ENCODE measurements at places on chromosomes 5 and 9. TPM values are rescaled to one million over a fixed set of nuclear protein-coding genes. Genes with fewer than 3 reads are reported as not detected.

- H3K4me3 ChIP-seq: no peak overlapping the region
- H3K27ac ChIP-seq: no peak overlapping the region
- no peak for DNase-seq
- H3K4me1 ChIP-seq: no peaks in the 10 kb centered on the region
Measured at GRCh38 chr5:144304688-144305087, 134.0 kb downstream of the KCTD16 start.

GRCh38 chr9:34520096-34520495 is 2.7 kb downstream of the ENHO start:
- H3K4me3 ChIP-seq: no peak overlapping the region
- no peak overlapping the region for H3K27ac ChIP-seq
- H3K36me3 ChIP-seq: no peaks in the 10 kb centered on the region
- DNase-seq: no peak

DNA sequence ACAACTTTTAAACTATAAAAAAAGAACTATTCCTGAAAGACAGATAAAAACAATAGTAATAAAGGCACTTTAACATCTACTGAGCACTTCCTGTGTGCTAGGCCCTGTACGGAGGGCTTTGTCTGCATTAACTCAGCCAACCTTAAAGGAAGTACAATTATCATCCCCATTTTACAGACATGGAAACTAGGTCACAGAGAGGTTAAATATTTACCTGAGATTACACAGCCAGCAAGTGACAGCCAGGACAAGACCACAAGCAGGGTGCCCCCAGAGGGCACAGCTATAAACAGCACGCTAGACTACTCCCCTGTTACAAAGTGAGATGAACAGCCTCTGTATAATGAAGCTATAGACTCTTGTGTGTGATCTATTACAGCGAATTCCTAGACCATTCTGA is 25.5 kb downstream of the DDX31 start:
- no peaks in the 10 kb centered on the region for H3K27me3 ChIP-seq
- H3K36me3 ChIP-seq: peaks cover 42% of the 10 kb centered on the region
- DNase-seq: no peak

Gene ADRB2
- total RNA-seq: 3.4 TPM

GRCh38 chr9:9919174-9919775 is 693.5 kb downstream of the PTPRD start:
- H3K4me1 ChIP-seq: no peaks in the 10 kb centered on the region
- no peaks in the 10 kb centered on the region for H3K27me3 ChIP-seq
- no peak overlapping the region for H3K4me3 ChIP-seq
- no peak overlapping the region for H3K27ac ChIP-seq
- DNase-seq: no peak

Gene SCGB3A2
- not detected for total RNA-seq

DNA sequence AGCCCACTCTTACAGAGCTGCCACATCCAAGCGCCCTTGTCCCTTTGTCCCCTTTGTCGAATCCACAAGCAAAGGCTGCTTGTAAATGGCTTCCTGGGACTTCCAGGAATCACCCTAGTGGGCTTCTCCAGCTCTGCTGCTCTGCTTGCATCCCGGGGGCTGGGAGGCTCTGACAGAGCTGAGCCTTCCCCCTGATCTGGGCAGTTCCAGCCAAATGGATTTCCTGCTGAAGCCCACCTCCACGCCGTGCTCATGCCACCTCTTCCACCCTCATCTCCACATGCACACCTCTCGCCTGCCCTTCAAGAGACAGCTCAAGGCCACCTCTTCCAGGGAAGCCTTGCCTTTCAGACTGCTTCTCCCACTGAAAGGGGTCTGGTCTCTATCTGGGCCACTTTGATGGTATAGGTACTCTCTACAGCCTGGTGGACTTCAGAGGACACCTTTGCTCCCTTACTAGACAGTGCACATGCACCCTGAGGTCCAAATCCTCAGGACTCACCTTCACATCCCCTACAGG is 106.2 kb downstream of the LHFPL2 start:
- H3K36me3 ChIP-seq: peaks cover 6% of the 10 kb centered on the region
- DNase-seq: no peak
- H3K27me3 ChIP-seq: no peaks in the 10 kb centered on the region
- H3K4me1 ChIP-seq: peaks cover 22% of the 10 kb centered on the region
- no peak overlapping the region for H3K4me3 ChIP-seq

- H3K4me3 ChIP-seq: no peak overlapping the region
- no peaks in the 10 kb centered on the region for H3K36me3 ChIP-seq
- H3K27me3 ChIP-seq: peaks cover 1% of the 10 kb centered on the region
- H3K27ac ChIP-seq: no peak overlapping the region
- H3K4me1 ChIP-seq: peaks cover 6% of the 10 kb centered on the region
Measured at GRCh38 chr5:38692346-38692745, 135.9 kb upstream of the LIFR start.

Gene C5orf22
- 19.9 TPM for total RNA-seq

- no peak for DNase-seq
- no peaks in the 10 kb centered on the region for H3K4me1 ChIP-seq
- H3K27ac ChIP-seq: no peak overlapping the region
- H3K4me3 ChIP-seq: no peak overlapping the region
Measured at GRCh38 chr5:67133776-67134175, 62.8 kb downstream of the CD180 start.

Gene ACTBL2
- 1.7 TPM for total RNA-seq

DNA sequence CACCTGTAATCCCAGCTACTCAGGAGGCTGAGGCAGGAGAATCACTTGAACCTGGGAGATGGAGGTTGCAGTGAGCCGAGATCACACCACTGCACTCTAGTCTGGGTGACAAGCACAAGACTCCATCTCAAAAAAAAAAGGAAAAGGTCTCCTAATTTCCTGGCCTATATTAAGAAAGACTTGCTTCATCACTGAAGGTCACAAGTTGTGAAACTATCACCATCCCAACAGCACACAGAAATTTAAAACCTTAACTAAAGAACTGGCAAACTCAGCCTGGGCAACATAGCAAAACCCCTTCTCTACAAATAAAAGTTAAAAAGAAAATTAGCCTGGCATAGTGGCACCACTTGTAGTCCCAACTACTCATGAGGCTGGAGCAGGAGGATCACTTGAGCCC is 17.2 kb downstream of the FRMD3 start:
- H3K4me1 ChIP-seq: no peaks in the 10 kb centered on the region
- DNase-seq: no peak
- H3K36me3 ChIP-seq: no peaks in the 10 kb centered on the region
- H3K4me3 ChIP-seq: no peak overlapping the region
- no peaks in the 10 kb centered on the region for H3K27me3 ChIP-seq

- H3K4me1 ChIP-seq: peaks cover 14% of the 10 kb centered on the region
- no peaks in the 10 kb centered on the region for H3K36me3 ChIP-seq
- H3K4me3 ChIP-seq: no peak overlapping the region
- no peaks in the 10 kb centered on the region for H3K27me3 ChIP-seq
- no peak overlapping the region for H3K27ac ChIP-seq
- DNase-seq: no peak
Measured at GRCh38 chr9:134566936-134567335, 74.7 kb upstream of the COL5A1 start.

- no peak overlapping the region for H3K27ac ChIP-seq
- no peak overlapping the region for H3K4me3 ChIP-seq
- peaks cover 59% of the 10 kb centered on the region for H3K36me3 ChIP-seq
- peaks cover 4% of the 10 kb centered on the region for H3K4me1 ChIP-seq
- DNase-seq: no peak
Measured at GRCh38 chr9:133771486-133772482, 33.6 kb upstream of the SARDH start.

GRCh38 chr5:149060325-149060724 is 2.5 kb downstream of the SH3TC2 start:
- no peak overlapping the region for H3K4me3 ChIP-seq
- no peaks in the 10 kb centered on the region for H3K27me3 ChIP-seq
- no peaks in the 10 kb centered on the region for H3K36me3 ChIP-seq
- peaks cover 24% of the 10 kb centered on the region for H3K4me1 ChIP-seq

- H3K27ac ChIP-seq: no peak overlapping the region
- no peaks in the 10 kb centered on the region for H3K27me3 ChIP-seq
- no peak overlapping the region for H3K4me3 ChIP-seq
- H3K4me1 ChIP-seq: peaks cover 5% of the 10 kb centered on the region
- peak; percentile 92 for DNase-seq
Measured at GRCh38 chr5:5419291-5420210, 2.9 kb upstream of the ICE1 start.

Gene GABBR2
- total RNA-seq: 20.3 TPM

Gene ANKRD18A
- not detected for total RNA-seq

DNA sequence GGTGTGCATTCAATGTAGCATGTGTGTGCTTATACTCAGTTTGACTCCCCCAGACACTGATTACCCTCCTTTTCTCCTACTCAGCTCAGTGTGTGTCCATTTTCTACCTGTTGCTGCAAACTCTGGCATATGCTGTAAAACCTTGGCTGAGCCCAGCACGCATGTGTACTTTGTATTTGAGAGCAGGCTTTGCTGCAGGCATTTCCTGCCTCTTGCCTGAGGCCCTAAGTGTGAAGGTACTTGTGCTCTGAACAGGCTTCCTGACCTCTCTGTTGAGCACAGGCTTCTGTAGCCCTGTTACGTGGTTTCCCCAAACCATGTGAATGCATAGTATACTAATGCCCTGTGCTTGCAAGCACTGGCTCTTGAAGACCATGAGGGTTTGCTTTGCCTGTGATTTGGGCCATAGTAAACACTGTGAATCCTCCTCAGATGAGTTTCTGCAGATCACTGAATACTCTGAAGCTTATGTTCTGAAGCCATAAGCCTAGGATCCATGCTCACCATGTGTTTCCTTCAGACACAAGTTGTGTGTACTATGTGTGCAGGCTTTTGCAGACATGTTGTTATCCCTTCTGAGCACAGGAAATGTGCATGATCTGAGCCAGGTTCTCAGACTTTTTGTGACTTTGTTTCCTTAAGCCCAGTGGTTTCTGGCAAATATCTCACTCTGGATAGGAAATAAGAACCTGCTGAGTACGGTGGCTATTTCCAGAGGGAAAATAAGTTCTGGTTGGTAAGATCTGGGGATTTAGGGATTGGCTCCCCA is 124.9 kb upstream of the RUSC2 start:
- peaks cover 2% of the 10 kb centered on the region for H3K36me3 ChIP-seq
- H3K27me3 ChIP-seq: no peaks in the 10 kb centered on the region
- no peak overlapping the region for H3K4me3 ChIP-seq
- DNase-seq: no peak
- H3K27ac ChIP-seq: no peak overlapping the region

DNA sequence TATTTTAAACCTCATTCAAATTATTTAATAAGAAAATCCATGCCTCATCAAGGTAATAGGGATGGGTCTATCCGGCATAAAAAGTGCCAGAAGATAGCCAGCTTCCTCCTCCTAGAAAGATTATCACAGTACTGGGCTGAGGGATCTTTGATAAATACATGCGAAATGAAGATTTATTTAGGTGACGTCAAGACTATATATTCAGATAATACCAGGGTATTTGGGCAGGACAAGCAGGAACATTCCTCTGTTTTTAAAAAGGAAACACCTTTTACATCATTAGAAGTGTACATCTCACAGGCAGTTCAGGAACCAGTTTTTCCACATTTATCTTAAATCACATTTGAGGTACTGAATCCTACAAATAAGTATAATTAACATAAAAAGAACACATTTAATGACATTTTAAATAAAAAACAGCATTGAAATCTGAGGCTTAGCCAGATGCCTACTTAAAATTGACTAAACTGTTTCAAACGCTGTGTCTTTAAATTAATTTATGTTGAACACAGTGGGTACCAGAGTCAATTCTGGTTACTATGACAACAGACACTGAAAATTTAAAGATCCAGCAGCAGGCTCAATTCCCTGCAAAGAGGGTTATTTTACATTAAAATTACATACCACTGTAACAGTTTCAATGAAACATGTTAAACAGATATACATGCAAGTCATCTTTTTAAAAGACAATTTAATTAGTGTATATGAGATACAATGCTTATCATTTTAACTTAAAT is 124.7 kb upstream of the SLCO6A1 start:
- no peak for DNase-seq
- H3K4me3 ChIP-seq: no peak overlapping the region
- no peaks in the 10 kb centered on the region for H3K36me3 ChIP-seq
- no peak overlapping the region for H3K27ac ChIP-seq
- H3K27me3 ChIP-seq: no peaks in the 10 kb centered on the region
- H3K4me1 ChIP-seq: peaks cover 2% of the 10 kb centered on the region

DNA sequence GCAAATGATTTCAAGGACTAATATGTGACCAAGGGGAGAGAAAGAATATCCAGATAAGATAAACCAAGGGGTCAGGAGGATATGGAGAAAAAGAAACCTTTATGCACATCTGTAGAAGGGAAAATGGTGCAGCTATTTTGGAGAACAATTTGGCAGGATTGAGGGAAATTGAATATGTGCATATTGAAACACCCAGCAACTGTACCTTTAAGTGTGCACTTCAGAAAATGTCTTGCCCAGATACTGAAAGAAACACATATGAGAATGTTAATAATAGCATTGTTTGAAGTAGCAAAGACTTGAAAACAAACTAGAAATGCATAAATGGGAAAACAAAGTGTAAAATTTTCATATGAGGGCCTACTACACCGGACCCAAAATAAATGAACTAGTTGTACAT is 599.6 kb downstream of the PSAT1 start:
- no peak overlapping the region for H3K4me3 ChIP-seq
- no peak overlapping the region for H3K27ac ChIP-seq
- no peak for DNase-seq
- peaks cover 2% of the 10 kb centered on the region for H3K4me1 ChIP-seq
- no peaks in the 10 kb centered on the region for H3K27me3 ChIP-seq

Gene HRCT1
- total RNA-seq: 1.7 TPM

Gene NXNL2
- total RNA-seq: 3.2 TPM

GRCh38 chr5:96930058-96930457 is 5.8 kb upstream of the LNPEP start:
- no peaks in the 10 kb centered on the region for H3K4me1 ChIP-seq
- no peak overlapping the region for H3K27ac ChIP-seq
- no peaks in the 10 kb centered on the region for H3K27me3 ChIP-seq

GRCh38 chr5:16619136-16619535 is 2.3 kb upstream of the RETREG1 start:
- peaks cover 57% of the 10 kb centered on the region for H3K27me3 ChIP-seq
- H3K4me1 ChIP-seq: peaks cover 2% of the 10 kb centered on the region
- no peak overlapping the region for H3K27ac ChIP-seq
- no peaks in the 10 kb centered on the region for H3K36me3 ChIP-seq
- no peak overlapping the region for H3K4me3 ChIP-seq

- H3K27me3 ChIP-seq: no peaks in the 10 kb centered on the region
- H3K27ac ChIP-seq: no peak within 1 kb of the TSS
- no peak for DNase-seq
- no peaks in the 10 kb centered on the region for H3K36me3 ChIP-seq
- no peaks in the 10 kb centered on the region for H3K4me1 ChIP-seq
Measured at GRCh38 chr5:140840978-140841962, at the start of gene PCDHA8. TSS of gene PCDHA8 (plus strand) at chr5:140841187. CDS start at chr5:140841322, 135 bp downstream.

- H3K4me1 ChIP-seq: peaks cover 15% of the 10 kb centered on the region
- H3K4me3 ChIP-seq: no peak overlapping the region
- no peak overlapping the region for H3K27ac ChIP-seq
Measured at GRCh38 chr5:169716287-169716686, 79.2 kb downstream of the DOCK2 start.

Gene TAF1L
- not detected for total RNA-seq

- H3K27ac ChIP-seq: no peak overlapping the region
- H3K4me1 ChIP-seq: no peaks in the 10 kb centered on the region
- H3K4me3 ChIP-seq: no peak overlapping the region
- DNase-seq: no peak
- peaks cover 48% of the 10 kb centered on the region for H3K36me3 ChIP-seq
- H3K27me3 ChIP-seq: no peaks in the 10 kb centered on the region
Measured at GRCh38 chr5:179862296-179862695, 3.7 kb upstream of the MRNIP start.

Gene PCDHGA11
- total RNA-seq: 5.4 TPM

Gene NR5A1
- not detected for total RNA-seq

- no peaks in the 10 kb centered on the region for H3K4me1 ChIP-seq
- no peak for DNase-seq
- no peak overlapping the region for H3K4me3 ChIP-seq
- no peaks in the 10 kb centered on the region for H3K27me3 ChIP-seq
Measured at GRCh38 chr9:13675638-13676000, 396.1 kb upstream of the MPDZ start.
